Lung (tissue), 17 donors: ENCODE measurements at places on chromosomes 5 and 9. TPM values are rescaled to one million over a fixed set of nuclear protein-coding genes. Genes with fewer than 3 reads are reported as not detected.
A peak's percentile ranks its signal among the peaks of the same experiment; 100 is the strongest.

Gene TSLP
- 1.1 TPM for polyA plus RNA-seq

Gene LRRC19
- polyA plus RNA-seq, result 0.02 TPM

Gene PAX5
- 0.08 TPM for polyA plus RNA-seq

Gene TMEM171
- polyA plus RNA-seq, result 0.54 TPM

GRCh38 chr5:38426986-38427950, 129.2 kb downstream of the LIFR start:
- no peak for DNase-seq

- no peak for DNase-seq
Measured at GRCh38 chr9:125380406-125380805, 118.8 kb downstream of the GAPVD1 start.

DNA sequence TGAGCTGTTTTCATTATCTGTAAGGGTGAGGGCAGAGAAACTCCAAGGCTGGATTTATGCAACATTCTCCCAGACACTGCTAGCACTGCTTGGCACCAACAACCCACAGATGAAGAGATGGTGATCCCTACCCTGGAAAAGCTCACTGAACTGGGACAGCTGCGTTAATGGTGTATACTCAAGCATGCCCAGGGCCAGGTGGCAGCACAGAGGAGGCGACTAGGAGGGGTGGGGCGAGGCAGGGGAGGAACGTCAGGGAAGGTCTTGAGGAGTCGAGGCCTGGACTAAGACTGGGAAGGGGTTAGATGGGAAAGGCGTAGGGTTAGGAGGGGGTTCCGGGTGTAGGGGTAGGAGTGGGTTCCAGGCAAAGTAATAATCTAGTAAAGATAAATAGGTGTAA, 73.1 kb upstream of the TBC1D9B start:
- DNase-seq, result no peak

DNA sequence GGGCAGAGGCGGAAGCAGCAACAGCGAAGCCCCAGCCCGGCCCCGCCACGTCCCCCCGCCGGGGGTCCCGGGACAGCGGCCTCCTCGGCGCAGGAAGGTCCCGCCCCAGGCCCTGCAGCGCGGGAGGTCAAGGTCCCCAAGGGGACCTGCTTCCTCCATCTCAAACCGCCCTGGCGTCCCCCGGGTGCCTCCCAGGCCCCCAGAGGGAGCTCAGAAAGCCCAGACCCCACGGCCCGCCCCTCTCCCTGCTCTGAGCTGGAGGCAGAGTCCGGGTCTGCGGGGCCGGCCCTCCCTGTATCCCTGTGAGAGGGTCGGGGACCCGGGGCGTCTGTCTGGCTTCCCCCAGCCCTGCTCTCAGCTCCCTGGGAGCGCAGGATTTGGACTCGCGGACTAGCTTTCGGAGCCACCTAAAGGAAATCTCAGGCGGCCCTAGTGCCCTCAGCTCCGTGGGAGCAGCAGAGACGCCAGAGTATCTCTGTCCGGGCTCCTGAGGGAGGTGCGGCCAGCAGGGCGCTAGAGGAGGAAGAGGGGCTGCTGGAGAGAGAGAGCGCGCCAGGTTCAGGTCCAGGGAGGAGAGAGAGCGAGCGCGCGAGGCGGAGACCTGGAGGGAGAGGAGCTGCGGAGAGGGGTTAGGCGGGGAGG, 30.7 kb downstream of the EXOC3 start:
- peak; percentile 19 for DNase-seq

DNA sequence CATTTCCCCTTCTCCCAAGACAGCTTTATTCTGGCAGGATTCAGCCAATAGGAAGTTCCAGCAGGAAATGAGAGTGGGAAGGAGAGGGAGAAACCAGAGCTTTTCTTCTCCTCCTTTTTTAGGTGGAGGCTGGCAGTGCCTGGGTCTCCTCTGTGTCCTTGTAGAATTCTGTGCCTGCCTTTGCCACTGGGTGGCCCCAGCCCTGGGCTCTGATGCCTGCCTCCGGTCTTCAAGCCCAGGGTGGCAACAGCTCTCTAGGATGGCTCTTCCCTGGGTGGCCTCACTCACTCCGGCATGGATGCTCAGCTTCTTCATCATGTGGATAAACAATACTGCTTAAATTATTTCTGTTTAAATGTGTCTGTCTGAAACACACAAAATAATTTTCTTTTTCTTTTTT, 694.8 kb downstream of the SEMA5A start:
- no peak for DNase-seq
